ENCODE measurements at places on chromosomes 11 and 22.

DNA sequence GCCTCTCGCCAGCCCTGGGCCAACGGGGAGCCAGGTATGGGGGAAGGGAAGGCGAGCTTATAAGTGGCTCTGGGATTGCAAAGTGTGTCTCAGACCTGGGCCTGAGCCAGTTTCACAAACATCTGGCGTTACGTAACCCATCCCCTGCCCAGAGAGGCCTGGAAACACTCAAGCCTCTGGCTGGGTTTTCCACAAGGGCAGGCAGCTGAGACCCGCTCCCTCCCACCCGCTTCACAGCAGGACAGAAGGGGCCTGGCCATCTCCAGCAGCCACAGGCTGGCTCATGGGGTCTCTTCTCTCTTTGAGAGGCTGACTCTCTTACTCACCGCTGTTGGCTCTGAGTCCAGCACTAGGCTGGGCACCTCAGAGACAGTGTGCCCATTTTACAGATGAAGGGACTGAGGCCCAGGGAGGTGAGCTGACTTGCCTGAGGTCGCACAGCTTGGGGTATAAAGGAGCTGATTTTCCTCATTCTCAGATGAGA, 44.5 kb downstream of the TRIOBP start:
- no peak for DNase-seq

GRCh38 chr11:103904324-103904667, 132.1 kb upstream of the DDI1 start:
- DNase-seq = no peak

- no peak for DNase-seq
Measured at GRCh38 chr22:41264408-41264941, 21.5 kb downstream of the RANGAP1 start.

DNA sequence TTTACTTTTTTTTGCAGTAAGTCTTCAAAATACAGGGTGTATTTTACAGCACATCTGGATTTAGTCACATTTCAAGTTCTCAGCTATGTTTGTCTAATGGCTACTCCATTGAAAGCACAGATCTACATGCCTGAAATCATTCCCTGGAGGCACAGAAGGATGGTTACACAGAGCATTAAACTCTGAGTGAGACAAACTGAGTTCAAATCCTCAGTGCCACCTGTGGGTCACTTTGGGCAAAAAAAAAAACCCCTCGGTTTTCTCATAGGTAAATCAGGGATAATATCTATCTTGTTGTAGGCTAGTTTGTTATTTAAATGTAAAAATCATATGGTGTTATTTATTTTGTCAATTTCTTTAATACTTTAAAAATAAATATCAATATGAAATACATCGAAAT, 7.7 kb downstream of the ANKRD49 start:
- DNase-seq = no peak

DNA sequence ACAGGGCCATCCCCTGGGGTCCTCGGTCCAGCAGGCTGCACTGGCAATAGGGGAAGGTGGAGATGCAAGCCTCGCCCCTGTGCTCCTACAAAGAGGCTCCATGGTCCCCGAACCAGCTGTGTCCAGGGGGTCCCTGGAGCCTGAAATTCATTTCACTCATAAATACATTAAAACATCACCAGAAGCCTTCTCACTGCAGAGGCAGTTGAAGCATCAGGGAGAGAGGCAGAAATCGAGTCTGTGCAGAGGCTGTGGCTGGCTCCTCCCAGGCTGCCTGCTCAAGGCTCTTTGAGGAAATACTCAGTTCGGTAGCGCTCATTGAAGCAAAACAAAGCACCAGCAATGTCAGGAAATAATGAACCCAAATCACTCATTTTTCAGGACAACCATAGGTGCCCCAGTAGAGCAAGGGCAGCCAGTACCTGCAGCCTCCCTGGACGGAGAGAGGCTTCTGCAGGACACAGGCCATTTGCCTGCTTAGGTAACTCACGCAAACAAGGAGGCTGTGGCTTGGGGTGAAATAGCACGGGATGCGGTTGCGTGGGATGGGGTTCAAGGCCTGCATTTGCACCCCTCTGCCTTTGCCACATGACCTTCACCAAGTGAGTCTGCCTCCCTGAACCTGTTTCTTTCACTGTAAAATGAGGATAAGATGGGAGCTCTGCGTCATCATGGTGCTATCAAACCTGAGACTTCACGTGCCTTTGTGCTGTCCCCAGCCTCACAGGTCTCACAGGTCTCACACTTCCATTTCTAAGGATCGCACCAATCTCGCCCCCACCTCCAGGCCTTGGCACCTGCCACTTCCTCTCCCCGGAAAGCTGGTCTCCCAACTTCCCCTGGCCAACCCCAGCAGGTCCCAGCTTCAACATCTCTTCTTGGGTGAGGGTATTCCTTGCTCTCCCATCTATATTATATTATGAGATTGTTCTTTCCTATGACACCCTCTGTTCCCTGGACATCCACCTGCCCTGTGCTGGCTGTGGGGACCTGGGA, 84.3 kb upstream of the SHISAL1 start:
- DNase-seq = no peak

DNA sequence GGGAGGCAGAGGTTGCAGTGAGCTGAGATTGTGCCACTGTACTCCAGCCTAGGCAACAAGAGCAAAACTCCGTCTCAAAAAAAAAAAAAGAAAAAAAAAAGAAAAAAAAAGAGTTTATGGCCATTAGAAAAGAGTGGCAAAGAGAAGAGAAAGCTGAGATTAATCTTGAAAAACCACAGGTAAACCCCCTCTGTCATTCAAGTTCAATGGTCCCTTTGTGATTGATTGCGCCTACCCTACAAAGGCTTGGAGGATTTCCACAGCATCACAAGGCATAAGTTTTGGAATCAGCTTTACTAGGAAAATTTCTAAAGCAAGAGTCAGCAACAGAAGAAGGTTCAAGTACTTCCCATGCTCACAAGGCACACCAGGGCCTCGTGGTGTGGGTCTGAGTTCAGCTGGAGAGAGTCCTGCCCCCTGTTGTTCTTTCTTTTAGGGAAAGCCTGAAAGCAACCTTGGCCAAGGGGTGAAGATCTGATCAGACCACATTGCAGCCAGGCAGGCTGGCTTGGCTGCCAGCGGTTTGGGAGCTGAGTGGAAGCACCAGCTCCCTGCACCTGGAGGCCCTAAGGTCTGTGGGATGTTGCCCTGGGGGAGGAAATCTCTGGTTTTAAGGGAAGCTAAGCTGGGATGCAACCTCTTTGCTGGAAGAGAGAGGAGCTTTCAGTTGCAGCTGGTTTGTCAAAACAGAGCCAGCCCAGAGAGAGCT, 41.8 kb downstream of the SLN start:
- no peak for DNase-seq

DNA sequence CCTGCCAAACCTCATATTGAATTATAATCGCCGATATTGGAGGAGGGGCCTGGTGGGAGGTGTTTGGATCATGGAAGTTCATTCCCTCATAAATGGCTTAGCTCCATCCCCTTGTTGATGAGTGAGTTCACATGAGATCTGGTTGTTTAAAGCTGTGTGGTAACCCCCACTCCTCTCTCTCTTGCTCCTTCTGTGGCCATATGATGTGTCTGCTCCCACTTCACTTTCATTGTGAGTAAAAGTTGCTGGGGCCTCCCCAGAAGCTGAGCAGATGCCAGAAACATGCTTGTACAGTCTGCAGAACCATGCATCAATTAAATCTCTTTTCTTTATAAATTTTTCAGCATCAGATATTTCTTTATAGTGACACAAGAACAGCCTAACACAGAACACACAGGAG, 929.0 kb upstream of the FAT3 start:
- no peak for DNase-seq

- DNase-seq = no peak
Measured at GRCh38 chr22:28728002-28728401, 13.6 kb downstream of the CHEK2 start.

- no peak for DNase-seq
Measured at GRCh38 chr11:75174781-75175370, 24.0 kb downstream of the SLCO2B1 start.

DNA sequence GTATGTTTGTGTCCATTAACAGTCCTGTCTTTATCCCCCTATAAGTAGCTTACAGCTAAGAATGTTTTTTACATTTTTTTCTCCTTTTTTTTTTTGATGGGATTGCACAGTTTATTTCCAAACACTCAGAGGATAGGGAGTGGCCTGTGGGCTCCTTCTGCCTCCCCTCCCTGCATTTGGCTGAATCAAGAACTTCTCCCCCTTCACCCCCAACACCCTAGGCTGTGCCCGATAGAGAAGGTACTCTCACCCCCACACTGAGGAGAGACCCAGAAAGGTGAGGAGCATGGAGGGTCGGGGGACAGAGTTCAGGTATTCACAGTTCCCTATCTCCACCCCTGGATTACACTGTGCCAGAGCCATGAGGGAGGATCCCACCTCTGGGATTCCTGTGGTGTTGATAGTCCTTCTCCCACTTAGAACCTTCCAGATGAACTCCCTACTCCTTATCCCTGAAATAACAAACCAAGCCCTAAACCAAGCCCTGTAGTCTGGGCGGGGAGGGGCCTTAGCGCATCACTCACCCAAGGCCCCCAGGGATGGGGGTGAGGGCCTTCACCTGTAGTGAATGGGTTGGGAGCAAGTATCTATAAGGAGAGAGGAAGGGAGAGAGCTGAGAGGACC, 97.1 kb downstream of the ADAMTS15 start:
- no peak for DNase-seq

- DNase-seq = no peak
Measured at GRCh38 chr11:27718346-27718862, 18.1 kb upstream of the BDNF start.

DNA sequence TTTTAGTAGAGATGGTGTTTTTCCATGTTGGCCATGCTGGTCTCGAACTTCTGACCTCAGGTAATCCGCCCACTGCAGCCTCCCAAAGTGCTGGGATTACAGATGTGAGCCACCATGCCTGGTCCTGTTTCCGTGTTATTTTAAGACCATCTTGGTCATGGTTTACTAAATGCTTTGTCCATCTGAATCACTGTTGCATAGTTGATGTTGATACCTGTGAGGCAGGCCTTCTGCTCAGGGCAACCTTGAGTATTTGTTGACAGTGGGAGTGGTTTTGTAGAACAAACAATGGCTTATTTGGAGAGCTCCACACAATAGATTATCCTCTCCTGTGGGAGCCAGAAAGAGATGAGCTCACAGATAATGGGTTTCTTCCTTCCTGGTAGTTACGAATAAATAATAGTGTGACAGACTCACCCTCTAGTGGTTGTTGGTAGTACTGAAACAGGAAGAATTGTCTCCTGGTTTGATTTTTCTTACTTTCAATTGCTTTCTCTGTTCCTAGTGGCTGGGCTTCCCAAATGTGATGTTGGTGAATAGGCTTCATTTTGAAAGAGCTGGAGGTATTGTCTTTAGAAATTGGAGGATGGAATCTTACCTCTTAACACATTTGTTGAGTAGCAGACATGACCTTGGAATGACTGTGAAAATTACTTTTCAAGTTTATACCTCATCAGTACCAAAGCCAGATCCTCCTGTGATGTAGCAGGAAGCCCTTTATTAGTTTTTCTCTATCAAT, 39.0 kb downstream of the CTNND1 start:
- no peak for DNase-seq

DNA sequence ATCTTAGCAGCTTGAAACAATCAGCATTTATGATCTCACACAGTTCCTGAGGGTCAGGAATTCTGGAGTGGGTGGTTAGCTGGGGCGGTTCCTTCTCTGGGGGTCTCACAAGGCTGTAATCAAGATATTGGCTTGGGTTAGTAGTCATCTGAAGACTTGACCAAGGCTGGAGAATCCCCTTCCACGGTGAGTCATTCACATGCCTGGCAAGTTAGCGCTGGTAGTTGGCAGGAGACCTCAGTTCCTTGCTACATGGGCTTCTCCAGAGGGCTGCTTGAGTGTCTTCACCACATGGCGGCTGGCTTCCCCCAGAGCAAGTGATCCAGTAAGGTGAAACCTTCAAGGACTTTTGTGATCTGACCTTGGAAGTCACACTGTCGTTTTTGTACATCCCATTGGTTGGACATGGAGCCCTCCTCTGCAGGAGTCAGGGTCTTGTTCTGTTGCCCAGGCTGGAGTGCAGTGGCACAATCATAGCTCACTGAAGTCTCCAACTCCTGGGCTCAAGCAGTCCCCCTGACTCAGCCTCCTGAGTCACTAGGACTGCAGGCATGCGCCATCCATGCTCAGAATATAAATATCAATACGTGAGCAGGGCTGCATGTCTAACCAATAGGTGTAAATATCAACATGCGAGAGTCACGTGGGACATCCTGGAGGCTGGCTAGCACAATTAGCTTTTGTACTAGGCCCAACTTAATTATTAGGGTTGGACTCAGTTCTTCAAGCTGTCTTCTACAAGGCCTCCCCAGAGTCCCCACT, 7.2 kb upstream of the NIPSNAP1 start:
- DNase-seq = no peak

DNA sequence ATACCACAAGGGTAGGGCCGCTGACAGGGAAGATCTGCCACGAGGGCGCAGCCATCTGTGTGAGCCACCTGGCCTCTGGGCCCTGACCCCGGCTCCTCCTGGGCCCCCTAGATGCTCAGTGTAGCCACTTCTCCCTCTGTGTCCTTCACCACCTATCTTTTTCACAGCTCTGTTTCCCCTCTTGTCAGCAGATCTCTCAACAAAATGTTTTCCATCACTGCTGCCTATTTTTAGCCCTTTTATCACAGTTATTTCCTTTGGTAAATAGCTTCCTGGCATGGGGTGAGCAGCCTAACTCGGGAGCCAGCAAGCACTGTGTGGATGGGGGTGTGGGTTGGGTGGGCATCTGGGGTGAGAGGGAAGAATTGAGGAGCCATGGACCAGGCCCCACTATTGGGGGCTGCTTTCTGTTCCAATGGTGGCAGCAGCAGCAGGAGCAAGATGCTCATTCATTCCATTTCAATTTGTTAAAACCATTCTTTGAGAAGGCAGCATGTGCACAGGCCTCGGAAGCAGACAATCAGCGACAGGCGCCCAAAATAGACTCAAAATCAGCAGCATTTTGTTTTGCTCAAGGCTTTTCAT, 135.2 kb upstream of the NAV2 start:
- DNase-seq = no peak

- no peak for DNase-seq
Measured at GRCh38 chr11:123062892-123063825, 1.2 kb upstream of the HSPA8 start.

DNA sequence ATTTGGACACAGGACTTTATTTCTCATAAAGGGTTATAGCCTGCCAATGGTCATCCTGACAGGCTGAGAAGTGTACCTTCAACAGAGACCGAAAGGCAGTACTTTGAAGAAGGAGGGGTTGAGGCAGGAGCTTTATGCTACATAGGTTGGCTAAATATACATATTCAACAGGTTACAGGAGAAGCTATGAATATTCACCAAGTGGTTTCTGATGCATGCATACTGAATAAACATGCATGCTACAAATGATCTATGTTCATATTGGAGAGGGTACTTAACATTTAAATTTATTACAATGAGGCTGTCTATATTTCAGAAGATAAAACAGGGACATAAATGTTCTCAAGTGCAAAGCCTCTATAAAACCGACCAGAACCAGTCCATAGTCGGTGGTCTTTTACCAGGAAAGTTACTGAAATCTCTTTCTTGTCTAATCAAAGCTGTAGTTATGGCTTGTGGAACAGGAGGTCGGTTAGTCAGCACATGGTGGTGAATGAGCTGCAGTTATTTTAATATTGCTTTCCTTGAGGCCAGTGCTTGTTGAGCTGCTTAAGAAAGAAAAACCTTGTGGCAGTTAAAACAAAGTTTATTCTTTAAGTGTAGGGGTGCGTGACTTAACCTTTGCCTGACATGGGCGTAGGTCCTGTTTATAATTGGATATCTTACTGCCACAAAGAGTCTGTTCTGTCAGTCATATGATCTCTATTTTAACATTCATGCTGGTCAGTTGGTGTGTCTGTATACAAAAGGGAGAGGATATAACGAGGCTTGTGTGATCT, 19.5 kb downstream of the CNTF start:
- no peak for DNase-seq

- no peak for DNase-seq
Measured at GRCh38 chr22:47918276-47918921, 1155.9 kb downstream of the TBC1D22A start.
